ENCODE measurements at places on chromosomes 6 and 20.

DNA sequence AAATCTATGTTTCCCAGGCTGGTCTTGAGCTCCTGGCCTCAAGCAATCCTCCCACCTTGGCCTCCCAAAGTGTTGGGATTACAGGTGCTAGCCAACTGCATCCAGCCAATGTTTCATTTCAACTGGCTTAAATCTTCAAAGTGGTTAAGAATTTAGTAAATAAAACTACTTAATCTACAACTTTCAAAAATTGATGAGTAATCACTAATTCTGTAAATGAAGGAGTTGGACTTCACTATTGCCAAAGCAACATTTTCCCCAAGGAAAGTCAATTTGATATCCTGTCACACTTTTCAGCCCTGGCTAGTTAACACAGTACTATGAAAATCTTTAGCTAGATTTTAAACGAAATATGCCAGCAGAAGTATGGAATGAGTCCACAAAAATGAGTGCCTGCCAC is 3.8 kb downstream of the TOMM6 start:
- no peak for DNase-seq

GRCh38 chr20:12914804-12915203 is 94.0 kb upstream of the SPTLC3 start:
- DNase-seq, result no peak

DNA sequence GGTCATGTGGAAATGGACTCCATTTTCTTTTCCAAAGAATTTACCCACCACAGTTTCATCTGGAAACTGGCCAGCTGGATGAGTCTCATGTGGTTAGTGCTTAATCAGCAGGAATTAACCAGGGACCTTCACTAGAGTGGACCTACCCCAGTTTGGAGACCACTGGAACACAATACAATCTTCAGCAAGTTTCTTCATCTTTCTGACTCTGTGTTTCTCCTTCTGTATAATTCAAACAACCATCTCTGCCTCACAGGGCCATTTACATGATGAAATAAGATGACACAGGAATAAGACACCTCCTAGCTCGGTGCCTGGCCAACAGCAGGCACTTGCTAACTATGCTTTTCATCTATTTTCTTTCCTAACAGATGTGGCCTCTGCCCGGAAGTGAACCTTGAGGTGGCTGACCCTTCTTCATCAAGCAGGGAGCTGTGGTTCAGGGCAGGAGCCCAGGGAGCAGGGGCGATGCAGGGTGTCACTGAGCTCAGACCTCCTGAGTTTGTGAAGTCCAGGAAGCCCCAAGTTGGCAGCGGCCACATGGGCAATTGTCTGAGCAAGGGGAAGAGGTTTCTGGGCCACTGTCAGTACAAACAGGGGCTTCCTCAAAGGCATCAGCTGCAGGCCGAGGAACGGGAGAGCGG is 98.8 kb downstream of the SOD2 start:
- DNase-seq, result no peak

- DNase-seq, result no peak
Observed at GRCh38 chr6:83590416-83590815, 78.1 kb downstream of the PRSS35 start.

GRCh38 chr6:168362276-168362990 is 42.9 kb upstream of the DACT2 start:
- DNase-seq, result no peak

DNA sequence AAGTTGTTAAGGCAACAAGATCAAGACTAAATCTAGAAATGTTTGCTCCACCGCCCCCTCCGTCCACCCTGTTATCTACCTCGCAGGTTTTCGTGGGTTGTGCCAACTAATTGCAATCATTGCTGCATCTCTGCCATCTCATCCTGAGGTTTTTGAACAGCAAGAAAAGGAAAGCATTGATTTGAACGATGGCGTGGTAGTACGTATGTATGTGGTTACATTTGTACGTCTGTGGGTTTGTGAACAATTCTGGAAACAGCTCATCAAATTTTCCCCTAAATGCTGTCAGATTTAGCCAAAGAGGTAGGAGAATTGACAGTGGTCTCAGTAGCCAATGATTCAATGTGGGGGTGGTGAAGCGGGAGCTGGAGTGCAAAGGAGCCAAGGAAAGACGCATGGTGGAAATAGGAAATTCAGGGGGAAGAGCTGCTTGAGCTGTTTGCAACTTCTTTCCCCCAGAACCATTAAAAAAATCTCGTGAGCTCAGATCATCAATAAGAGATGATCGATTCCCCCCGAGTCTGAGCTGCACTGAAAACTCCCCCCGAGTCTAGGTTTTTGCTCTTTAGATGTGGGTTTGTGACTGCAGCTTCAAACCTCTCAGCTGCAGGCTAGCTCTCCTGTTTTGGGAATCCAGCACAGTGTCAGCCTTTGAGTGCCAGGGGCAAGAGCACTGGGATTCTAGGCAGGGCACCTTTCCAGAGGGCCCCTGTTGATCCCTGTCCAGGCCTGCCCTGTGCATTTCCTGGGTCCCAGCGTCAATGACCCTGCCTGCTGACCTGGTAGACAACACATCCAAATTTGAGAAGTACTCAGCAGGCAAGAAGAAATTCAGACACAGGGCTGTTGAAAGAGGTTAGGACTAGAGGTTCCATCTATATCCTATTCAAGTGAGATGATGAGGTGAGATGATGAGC is 72.6 kb upstream of the LY86 start:
- no peak for DNase-seq
